ENCODE measurements at places on chromosomes 16 and 17.
A peak's percentile ranks its signal among the peaks of the same experiment; 100 is the strongest.

- H3K27me3 ChIP-seq: peaks cover 5% of the 10 kb centered on the region
- no peak overlapping the region for H3K4me3 ChIP-seq
- H3K27ac ChIP-seq: no peak overlapping the region
- peaks cover 7% of the 10 kb centered on the region for H3K4me1 ChIP-seq
- DNase-seq: no peak
- no peaks in the 10 kb centered on the region for H3K36me3 ChIP-seq
Measured at GRCh38 chr17:45220079-45220478, 1.6 kb upstream of the FMNL1 start.

DNA sequence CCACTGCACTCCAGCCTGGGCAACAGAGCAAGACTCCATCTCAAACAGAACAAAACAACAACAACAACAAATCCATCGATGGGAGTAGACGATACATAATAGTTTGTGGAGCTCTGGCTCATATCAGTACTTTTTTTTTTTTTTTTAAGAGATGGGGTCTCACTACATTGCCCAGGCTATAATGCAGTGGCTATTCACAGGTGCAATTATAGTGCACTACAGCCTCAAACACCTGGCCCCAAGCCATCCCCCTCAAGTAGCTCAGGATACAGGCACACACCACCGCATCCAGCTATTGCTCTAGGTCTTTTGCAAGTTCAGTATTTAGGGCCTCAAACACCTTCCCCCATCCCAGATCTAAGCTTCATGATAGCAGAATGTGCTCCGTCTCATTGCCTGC lies 110.6 kb downstream of the KATNIP start:
- H3K36me3 ChIP-seq: peaks cover 6% of the 10 kb centered on the region
- no peak for DNase-seq
- no peaks in the 10 kb centered on the region for H3K27me3 ChIP-seq
- no peak overlapping the region for H3K27ac ChIP-seq
- no peaks in the 10 kb centered on the region for H3K4me1 ChIP-seq
- no peak overlapping the region for H3K4me3 ChIP-seq

GRCh38 chr17:37813751-37814150 lies 68.9 kb upstream of the HNF1B start:
- no peaks in the 10 kb centered on the region for H3K27me3 ChIP-seq
- DNase-seq: no peak
- peaks cover 7% of the 10 kb centered on the region for H3K36me3 ChIP-seq
- H3K4me1 ChIP-seq: peaks cover 43% of the 10 kb centered on the region
- peak overlapping the region; percentile 92 for H3K27ac ChIP-seq

DNA sequence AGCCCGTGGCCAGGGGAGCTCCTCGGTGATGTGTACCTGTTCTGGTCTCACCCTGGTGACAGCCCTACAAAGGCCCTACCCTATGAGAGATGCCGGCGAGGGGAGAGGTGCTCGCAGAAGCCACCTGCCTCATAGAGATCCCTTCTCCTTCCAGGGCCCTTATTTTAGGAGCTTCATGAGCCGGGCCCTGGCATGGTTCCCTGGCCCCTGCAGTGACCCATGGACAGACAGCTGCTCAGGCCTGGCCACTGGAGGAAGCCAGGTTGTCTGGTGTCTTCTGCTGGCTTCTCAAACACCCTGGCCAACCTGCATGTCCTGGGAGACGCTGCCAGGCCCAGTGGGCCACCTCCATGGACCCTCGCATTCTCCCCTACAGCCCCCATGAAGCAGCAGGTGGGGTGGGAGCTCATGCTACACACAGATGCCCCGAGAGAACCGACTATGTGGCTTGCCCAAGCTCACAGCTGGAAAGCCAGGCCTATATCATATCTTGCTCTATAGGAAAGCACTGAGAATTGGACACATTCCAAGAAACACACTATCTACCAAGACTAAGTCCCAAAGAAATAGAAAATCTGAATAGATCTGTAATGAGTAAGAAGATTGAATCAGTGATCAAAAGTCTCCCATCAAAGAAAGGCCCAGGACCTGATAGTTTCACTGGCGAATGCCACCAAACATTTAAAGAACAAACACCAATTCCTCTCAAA lies 7.2 kb upstream of the AATK start:
- no peak overlapping the region for H3K4me3 ChIP-seq
- no peaks in the 10 kb centered on the region for H3K27me3 ChIP-seq
- no peak for DNase-seq
- peaks cover 7% of the 10 kb centered on the region for H3K4me1 ChIP-seq

GRCh38 chr16:85988306-85988705 lies 89.3 kb downstream of the IRF8 start:
- DNase-seq: no peak
- H3K4me3 ChIP-seq: no peak overlapping the region
- H3K4me1 ChIP-seq: no peaks in the 10 kb centered on the region
- H3K36me3 ChIP-seq: no peaks in the 10 kb centered on the region
- no peak overlapping the region for H3K27ac ChIP-seq

GRCh38 chr16:1548233-1548632 lies 14.8 kb downstream of the TMEM204 start:
- peaks cover 9% of the 10 kb centered on the region for H3K36me3 ChIP-seq
- H3K4me3 ChIP-seq: no peak overlapping the region
- no peak for DNase-seq
- H3K27ac ChIP-seq: peak overlapping the region; percentile 81
- H3K27me3 ChIP-seq: no peaks in the 10 kb centered on the region

DNA sequence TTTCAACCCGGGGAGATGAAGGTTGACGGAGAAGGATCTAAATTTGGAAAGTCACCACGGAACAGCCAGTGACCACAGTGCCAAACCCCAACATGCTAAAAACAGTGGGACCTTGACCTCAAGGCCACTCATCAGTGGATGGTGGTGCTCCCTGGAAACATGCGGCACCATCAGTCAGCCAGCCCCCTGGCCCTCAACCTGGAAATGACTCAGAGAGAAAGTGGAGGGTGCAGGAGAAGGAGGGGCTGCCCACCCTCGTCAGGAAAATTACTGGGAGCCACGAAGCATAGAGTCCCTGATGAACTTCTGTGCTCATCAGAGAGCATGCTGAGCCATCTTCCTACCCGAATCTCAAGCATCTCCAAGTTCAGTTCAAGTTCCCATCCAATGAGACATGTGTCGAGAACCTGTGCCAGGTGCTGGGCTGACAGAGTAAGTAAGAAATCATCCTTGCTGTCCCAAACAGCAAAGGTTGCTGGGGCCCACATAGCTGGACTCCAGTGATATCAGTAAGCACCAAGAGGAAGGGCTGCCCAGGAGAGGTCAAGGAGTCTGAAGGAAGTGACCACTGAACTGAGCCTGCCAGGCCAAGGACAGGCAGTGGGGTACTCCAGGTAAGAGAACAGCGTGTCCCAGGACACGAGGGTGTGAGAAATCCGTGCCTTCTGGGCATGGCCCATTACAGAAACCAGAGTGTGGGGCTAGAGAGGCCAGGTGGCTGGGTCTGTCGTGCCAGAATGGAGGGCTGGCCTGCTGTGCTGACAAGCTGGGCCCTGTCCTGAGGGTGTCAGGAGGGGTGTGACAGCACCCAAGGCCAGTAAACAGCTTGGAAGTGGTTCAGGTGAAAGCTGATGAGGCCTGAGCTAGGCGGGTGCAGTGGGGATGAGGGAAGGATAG lies 5.2 kb downstream of the PECAM1 start:
- H3K4me3 ChIP-seq: no peak overlapping the region
- H3K4me1 ChIP-seq: peaks cover 21% of the 10 kb centered on the region
- no peaks in the 10 kb centered on the region for H3K27me3 ChIP-seq
- H3K27ac ChIP-seq: no peak overlapping the region
- peak; percentile 63 for DNase-seq
- H3K36me3 ChIP-seq: no peaks in the 10 kb centered on the region

- no peak overlapping the region for H3K27ac ChIP-seq
- DNase-seq: no peak
- peaks cover 4% of the 10 kb centered on the region for H3K27me3 ChIP-seq
- H3K4me3 ChIP-seq: peak overlapping the region; percentile 56
- H3K4me1 ChIP-seq: peaks cover 4% of the 10 kb centered on the region
- H3K36me3 ChIP-seq: peaks cover 6% of the 10 kb centered on the region
Measured at GRCh38 chr16:88634141-88634993, 4.0 kb upstream of the IL17C start.

- H3K27me3 ChIP-seq: no peaks in the 10 kb centered on the region
- no peaks in the 10 kb centered on the region for H3K36me3 ChIP-seq
- no peak overlapping the region for H3K27ac ChIP-seq
- no peak for DNase-seq
- H3K4me3 ChIP-seq: no peak overlapping the region
- peaks cover 58% of the 10 kb centered on the region for H3K4me1 ChIP-seq
Measured at GRCh38 chr16:17368446-17368845, 102.3 kb downstream of the XYLT1 start.

GRCh38 chr17:16123531-16123930 lies 91.8 kb downstream of the NCOR1 start:
- H3K36me3 ChIP-seq: peaks cover 23% of the 10 kb centered on the region
- no peak overlapping the region for H3K4me3 ChIP-seq
- H3K4me1 ChIP-seq: peaks cover 23% of the 10 kb centered on the region
- H3K27me3 ChIP-seq: no peaks in the 10 kb centered on the region

GRCh38 chr17:8832711-8833352 lies 33.7 kb upstream of the MFSD6L start:
- H3K27me3 ChIP-seq: peaks cover 8% of the 10 kb centered on the region
- H3K4me3 ChIP-seq: no peak overlapping the region
- no peak overlapping the region for H3K27ac ChIP-seq
- H3K4me1 ChIP-seq: no peaks in the 10 kb centered on the region
- no peaks in the 10 kb centered on the region for H3K36me3 ChIP-seq

- no peak for DNase-seq
- H3K27me3 ChIP-seq: peaks cover 12% of the 10 kb centered on the region
- no peaks in the 10 kb centered on the region for H3K36me3 ChIP-seq
- no peaks in the 10 kb centered on the region for H3K4me1 ChIP-seq
- no peak overlapping the region for H3K4me3 ChIP-seq
Measured at GRCh38 chr16:82396509-82396908, 226.5 kb upstream of the MPHOSPH6 start.

- H3K36me3 ChIP-seq: no peaks in the 10 kb centered on the region
- no peak overlapping the region for H3K27ac ChIP-seq
- no peaks in the 10 kb centered on the region for H3K27me3 ChIP-seq
- no peaks in the 10 kb centered on the region for H3K4me1 ChIP-seq
Measured at GRCh38 chr16:77409311-77409710, 25.5 kb downstream of the ADAMTS18 start.

DNA sequence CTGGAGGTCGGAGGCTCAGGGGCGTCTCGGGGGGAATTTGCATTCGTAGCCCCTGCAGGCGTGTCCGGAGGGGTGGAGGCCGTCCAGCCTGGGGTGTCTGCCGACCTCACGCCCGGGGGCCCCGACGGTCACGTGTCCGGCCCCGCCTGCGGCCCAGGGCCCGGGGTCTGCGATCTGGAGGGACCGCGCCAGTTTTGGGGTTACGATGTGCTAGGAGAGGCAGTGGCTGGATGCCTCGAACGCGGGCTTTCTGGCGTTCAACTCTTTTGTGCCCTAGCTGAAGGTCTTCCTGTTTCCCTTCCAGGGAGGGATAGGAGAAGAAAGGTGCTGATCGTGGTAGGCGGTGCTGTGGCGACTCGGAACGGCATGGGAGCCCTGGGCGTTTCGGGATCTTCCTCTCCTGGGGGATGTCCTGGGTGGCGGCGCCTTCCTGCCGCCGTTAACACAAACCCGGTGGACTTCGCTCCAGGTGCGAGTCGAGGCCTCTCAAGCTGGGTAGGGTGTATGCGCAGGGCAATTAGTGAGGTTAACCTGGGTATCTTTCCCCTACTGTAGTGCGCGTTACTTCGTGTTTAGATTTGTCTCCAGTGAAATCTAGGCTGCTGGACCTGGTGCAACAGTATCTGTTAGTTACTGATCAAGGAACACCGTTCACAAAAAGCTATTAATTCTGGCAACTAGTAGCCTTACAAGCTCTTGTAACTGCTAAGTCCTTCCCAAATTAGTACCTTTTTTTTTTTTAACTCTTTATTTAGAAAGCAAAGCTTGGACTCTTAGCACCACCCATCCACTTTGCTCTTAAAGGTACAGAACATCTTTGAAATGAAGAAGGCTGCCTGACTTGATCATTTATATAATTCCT lies 1.3 kb downstream of the AKAP1 start:
- peak overlapping the region; percentile 85 for H3K4me3 ChIP-seq
- peaks cover 16% of the 10 kb centered on the region for H3K4me1 ChIP-seq
- H3K36me3 ChIP-seq: no peaks in the 10 kb centered on the region
- no peaks in the 10 kb centered on the region for H3K27me3 ChIP-seq
- peak overlapping the region; percentile 81 for H3K27ac ChIP-seq

DNA sequence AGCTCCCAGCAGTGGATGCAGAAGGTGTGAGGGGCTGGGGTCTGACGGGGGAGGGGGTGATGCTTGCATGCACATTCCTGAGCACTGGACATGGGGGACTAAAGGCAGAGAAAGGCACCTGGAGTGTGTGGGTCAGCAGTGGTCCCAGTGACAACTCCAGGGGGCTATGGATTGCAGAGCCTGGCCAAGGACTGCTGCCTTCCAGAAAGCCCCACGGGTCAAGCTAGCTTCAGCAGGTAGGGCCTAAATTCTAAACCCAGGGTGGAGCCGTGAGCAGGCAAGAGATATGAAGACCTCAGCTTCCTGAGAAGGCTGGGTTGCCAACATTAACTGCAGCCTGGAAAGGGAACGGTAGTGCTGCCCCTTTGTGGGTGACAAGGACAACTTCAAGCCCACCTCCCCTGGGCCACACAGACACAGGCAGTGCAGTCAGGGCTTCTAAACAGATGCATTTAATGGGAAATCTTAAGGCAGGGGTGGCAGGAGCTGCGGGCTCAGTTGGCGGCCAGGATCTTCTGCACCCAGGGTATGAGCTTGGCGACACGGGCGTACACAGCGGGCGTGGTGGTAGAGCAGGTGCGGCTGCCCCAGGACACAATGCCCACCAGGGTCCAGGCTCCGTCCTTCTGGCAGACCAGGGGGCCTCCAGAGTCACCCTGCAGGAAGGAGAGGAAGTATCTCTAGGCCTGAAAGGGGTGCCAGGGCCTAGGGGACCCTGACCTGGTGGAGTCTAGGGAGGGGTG lies 3.1 kb downstream of the CTRB2 start:
- peak; percentile 83 for DNase-seq
- no peaks in the 10 kb centered on the region for H3K36me3 ChIP-seq
- no peaks in the 10 kb centered on the region for H3K27me3 ChIP-seq
- peaks cover 11% of the 10 kb centered on the region for H3K4me1 ChIP-seq

DNA sequence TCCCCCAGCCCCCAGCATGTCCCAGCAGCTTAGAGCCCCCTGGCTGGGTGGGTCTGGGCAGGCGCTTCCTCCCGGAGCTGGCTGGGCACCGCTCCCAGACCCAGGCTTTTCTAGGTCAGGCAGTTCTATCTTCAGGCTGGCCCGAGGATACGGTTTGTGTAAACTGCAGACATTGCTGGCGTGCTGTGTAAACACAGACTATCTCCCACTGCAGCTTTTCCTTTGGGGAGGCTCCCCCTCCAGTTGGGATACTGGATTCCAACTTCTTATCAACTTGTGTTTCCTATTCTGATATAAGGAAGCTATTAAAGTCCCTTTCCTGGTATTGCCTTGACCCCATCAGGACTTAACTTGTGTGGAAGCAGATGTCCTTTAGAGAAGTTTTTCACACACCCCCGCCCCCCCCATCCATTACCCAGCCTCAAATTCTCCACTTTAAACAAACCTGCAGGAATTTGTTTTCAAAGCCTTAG lies 18.3 kb upstream of the GNA13 start:
- H3K4me3 ChIP-seq: no peak overlapping the region
- H3K27ac ChIP-seq: no peak overlapping the region
- H3K4me1 ChIP-seq: peaks cover 42% of the 10 kb centered on the region
- no peak for DNase-seq

GRCh38 chr16:15855704-15856003 lies 1.2 kb downstream of the MYH11 start:
- peaks cover 3% of the 10 kb centered on the region for H3K27me3 ChIP-seq
- H3K4me1 ChIP-seq: peaks cover 16% of the 10 kb centered on the region
- no peak overlapping the region for H3K27ac ChIP-seq

Data from chondrocyte (in vitro differentiated cells).